ENCODE measurements at places on chromosomes 3 and 15.

DNA sequence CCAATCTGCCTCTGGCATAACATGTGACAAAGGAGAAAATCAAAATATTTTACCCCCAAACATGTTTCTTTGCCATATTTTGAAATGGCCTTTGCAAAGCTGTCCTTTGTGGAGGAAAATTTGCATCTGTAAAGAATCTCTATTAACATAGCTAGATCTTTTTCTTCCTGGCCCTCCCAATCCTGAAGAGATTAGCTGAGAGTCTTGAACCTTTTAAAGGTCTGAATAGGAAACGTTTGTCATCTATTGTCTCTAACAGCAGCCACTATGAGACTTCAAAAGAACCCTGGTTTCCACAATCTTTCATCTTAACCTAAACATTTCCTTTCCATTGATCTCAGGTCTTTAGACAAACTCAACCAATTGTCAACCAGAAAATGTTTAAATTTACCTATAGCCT is 520.9 kb upstream of the TGFBR2 start:
- DNase-seq: no peak

DNA sequence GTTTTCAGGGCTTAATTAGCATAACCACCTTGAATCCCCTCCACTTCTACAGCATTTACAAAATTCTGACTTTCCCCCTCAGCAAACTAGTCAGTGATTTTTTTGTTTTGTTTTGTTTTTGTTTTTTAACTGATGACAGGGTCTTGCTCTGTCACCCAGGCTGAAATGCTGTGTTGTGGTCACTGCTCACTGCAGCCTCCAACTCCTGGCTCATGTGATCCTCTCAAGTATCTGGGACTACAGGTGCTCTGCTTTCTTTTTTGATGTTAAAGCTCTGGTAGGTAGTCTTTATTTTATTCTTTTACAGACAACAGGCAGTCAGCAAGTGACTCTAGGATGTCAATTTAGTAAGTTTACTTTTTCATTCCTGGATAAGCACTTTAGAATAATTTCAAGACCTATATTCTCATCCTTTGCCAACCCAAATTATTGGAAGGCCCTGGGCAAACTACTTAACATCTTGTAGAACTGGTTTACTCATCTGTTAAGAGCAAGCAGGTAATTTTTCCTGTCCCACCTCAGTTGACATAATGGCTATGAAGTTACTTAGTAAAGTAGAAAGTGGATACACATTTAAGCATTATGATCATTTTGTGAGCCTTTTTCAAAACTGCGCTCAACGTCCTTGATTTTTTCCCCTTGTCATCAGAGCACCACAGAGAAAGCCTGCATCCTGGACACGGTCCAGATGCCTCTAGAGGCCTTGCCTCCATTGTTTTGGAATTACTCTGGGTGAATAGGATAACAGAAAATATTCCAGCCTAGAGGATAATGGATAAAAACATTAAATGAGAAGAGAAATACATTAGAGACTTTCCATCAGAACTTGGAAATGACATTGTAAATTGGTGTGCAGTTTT is 69.9 kb upstream of the NDUFB4 start:
- DNase-seq: no peak

DNA sequence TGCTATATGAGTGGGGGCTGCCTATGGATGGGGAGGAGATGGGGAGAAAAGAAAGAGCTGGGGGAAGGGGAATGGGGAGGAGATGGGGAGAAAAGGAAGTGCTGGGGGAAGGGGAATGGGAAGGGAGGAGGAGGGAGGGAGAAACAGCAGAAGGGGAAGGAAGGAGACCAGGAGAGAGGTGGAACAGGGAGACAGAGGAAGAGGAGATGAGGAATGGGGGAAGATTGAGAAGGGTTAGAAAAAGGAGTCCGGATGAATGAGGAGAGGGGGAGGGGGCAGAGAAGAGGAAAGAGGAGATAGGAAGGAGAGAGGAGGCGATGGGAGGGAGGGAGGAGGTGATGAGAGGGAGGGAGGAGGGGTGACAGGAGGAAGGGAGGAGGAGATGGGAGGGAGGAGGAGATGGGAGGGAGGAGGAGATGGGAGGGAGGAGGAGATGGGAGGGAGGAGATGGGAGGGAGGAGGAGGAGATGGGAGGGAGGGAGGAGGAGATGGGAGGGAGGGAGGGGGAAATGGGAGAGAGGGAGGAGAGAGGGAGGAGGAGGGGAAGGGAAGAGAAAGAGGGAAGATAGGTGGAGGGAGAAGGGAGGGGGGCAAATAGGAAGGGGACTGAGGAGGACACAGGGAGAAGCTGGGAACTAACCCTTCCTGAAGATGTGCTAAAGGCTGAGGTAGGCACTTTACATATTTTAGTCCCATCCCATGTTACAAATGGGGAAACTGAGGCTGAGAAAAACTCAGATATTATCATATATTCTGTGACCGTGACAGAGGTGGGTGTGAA is 6.6 kb upstream of the BCL2L10 start:
- DNase-seq: no peak

- DNase-seq: no peak
These were observed 3.0 kb upstream of the CALML4 start for GRCh38 chr15:68208136-68208535.

GRCh38 chr3:190721330-190721729 is 141.2 kb downstream of the GMNC start:
- no peak for DNase-seq

DNA sequence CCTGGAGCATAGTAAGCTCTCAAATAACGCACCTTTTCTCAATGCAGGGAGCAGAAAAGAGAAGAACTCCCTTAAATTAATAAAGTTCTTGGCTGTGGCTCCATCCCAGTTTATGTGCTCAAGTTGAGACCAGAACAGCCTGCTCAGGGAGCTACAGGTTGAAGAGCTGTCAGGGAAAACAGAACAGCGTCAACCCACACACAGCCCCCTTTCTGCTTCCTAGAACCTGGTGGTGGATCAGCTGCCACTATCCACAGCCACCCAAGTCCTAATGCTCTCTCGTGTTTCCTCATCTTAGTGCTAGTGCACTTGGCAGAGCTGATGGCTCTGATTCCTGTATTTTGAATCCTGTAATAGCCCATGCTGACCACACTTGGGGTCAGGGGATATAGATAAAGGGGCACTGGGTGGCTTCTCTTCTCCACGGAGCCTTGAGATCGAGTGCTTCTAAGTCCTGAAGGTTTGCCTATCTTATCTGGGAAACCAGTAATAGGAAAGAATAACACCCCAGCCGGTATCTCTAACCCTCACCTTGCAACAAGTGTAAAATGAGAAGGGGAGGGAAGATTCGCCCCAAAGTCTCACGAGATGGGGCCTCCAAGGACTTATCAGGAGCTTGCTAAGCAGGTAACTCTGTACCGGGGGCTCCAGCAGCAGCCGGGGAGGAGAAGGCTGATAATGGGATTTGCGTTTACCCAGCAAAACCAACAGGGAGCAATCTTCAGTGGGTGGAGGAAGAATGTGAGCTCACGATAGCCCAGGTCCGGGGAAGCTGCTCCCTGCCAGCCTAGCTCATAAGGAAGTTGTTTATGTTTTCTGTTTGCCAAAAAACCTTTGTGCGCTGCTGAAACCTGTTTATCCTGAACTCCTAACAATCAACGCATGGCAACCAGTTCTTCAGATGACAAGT is 136.2 kb upstream of the ICE2 start:
- DNase-seq: no peak

DNA sequence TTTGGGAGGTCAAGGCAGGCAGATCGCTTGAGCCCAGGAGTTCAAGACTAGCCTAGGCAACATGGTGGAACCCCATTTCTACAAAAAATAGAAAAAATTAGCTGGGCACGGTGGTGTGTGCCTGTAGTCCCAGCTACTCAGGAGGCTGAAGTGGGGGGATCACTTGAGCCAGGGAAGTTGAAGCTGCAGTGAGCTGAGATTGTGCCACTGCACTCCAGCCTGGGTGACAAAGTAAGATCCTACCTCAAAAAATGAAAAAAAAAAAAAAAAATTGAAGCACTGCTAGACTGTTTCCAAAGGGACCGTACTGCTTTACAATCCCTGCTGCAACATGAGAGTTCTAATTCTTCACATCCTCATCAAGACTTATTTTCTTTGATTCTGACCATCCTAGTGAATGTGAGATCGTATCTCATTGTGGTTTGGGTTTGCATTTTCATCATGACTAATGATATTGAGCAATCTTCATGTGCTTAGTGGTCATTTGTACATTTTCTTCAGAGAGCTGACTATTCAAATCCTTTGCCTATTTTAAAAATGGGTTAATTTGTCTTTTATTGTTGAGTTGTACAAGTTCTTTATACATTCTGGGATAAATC is 10.8 kb downstream of the CMTM8 start:
- DNase-seq: no peak

DNA sequence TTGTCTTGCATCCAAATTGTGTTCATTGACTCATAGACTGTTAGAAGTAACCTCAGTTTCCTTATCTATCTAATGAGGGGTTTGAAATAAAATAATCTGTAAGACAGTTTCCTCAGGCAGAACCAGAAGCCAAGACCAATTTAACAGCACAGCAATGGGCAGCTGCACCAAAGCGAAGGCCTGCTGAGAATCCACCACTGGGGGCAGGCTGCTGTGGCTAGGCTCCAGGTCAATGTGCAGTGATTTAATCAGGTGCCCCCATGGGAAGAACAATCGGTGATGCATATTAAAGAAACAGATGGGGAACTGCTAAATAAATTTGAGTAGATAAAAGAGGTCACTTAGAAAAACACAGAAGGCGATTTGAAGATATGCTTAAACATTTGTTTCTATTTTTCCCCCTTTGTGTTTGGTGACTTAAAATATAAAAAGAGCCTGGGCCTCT is 28.0 kb upstream of the TMOD3 start:
- no peak for DNase-seq

DNA sequence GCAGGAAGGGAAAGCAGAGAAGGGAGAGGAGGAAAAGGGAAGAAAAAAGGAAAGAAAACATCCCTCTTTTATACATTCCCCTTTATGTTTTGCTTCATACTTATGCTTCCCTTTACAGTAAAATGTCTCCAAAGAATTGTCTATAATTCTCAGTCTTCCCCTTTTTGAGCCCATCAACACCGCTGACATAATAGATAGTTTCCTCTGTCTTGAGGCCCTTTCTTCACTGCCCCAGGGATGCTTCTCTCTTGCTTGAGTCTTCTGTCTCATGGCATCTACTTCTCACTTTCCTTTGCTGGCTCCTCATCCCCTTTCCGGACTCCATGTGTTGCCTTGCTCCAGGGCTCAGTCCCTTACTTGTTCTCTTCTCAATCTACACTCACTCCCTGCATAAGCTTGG is 99.7 kb upstream of the DAZL start:
- no peak for DNase-seq

DNA sequence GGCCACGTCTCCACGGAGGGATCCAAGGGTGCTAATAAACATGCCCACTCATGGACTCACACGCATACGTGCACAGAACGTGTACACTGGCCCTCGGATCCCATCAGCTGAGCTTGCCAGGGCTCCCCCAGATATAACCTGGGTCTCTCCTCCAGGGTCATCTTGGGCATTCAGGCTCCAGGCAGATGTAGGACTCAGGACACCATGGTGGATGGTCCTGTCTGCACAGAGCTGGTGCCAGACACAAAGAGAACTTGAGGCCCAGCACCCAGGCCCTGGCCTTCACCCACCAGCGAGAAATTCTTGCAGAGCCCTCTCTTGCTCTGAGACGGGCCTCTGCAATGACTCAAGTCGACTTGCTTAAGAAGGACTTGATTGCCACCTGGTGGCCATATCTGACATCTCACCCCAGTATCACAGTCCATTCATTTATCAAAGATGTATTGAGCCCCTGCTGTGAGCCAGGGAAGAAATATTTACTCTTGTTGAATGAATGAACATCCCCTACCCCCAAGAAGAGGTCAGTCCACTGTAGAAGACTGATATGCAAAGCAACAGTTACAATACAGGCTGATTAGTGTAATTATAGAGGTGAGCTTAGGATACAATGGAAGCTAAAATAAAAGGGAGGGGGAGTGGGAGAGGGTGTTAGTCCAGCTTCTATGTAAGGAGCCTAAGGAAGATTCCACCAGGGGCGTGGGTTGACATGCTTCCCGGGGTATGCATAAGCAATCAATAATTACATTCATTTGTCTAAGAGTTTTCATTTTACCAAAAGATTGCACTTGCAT is 34.2 kb upstream of the VPS8 start:
- DNase-seq: peak; percentile 77

DNA sequence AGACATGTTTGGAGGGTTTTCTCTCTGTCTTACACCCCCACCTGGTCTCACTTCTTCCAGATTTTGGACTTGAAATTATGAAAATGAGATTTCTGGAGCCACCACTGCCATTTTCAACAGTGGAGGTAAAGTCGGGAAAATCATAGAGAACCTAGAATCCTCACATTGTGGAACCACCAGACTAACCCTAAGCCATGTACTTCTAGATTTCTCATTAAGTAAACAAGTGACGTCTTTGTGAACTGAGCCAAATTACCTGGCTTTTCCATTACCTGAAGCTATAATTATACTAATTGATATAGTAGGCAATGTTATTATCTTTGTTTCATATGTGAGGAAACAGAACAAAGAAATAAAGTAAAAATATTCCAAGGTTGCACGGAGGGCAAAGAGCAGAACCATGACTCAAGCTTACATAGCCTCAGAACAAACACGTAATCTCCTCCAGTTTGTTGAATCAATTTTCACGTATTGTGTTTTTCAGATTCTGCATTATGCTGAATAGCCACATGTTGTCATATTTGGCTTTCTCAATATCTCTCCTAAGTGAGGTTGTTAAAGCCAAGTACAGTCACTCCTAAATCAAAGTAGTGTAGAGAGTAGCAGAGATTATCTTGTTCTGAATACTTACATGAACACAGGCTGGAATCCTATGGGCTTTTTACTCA is 101.3 kb upstream of the CMC1 start:
- no peak for DNase-seq

DNA sequence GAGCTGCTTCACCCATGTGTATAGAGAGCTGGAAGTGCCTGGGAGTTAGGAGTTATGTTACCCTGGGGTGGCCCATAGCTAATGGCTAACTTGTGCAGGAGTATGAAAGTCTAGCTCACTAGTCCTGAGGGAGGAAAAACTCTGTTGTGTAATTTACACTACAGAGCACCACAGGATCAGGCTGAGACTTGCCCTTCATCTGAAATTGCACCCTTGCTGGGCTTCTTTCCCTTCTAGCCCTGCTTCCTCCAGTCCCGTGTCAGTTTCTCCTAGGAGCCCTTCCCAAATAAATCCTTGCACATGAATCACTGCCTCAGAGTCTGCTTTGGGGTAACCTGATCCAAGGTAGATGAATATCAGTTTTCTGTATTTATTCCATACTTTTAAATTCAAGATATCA is 40.0 kb downstream of the CTXND1 start:
- DNase-seq: no peak

GRCh38 chr3:37963016-37963415 is 27.6 kb upstream of the VILL start:
- DNase-seq: no peak

DNA sequence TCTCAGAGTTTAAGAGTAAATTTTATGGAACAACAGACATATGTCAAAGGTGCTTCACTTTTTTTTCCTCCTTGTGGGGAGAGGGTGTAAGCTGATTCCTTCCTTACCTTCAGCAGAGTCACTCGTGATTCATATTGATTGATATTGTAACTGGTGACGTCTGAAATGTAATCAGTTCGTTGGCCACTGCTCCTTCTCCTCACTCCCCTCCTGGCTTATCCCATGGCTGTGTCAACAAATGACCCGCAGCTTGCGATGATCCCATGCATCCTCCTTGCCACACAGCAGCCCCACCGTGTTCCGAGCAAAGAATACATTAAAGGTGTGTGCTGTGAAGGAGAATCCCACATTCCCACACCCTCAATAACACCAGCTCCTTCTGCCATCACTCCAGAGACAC is 7.3 kb downstream of the MGLL start:
- no peak for DNase-seq
